ENCODE measurements at places on chromosomes 4 and X. TPM values are rescaled to one million over a fixed set of nuclear protein-coding genes. Genes with fewer than 3 reads are reported as not detected.

DCAF8L2 gene
- total RNA-seq, result not detected

CENPVL1 gene
- total RNA-seq, result not detected

FAM149A gene
- 1.5 TPM for total RNA-seq

F11 gene
- not detected for total RNA-seq

MFAP3L gene
- total RNA-seq, result 3.8 TPM

RNF175 gene
- not detected for total RNA-seq

HAUS3 gene
- 7.6 TPM for total RNA-seq

CDS1 gene
- total RNA-seq, result 0.81 TPM

LAGE3 gene
- total RNA-seq, result 69.0 TPM

RAB41 gene
- total RNA-seq, result not detected

EDNRA gene
- 0.30 TPM for total RNA-seq

SMIM31 gene
- 0.07 TPM for total RNA-seq

ABCB7 gene
- 14.2 TPM for total RNA-seq

TAF1 gene
- total RNA-seq, result 15.0 TPM

PYURF gene
- 46.6 TPM for total RNA-seq

LGI2 gene
- 0.25 TPM for total RNA-seq

SORCS2 gene
- 5.1 TPM for total RNA-seq

NUP54 gene
- 42.6 TPM for total RNA-seq

GABRG1 gene
- not detected for total RNA-seq

TMPRSS11A gene
- not detected for total RNA-seq

UGT8 gene
- 0.13 TPM for total RNA-seq

EREG gene
- 53.5 TPM for total RNA-seq

TLR6 gene
- total RNA-seq, result 3.6 TPM

IGBP1 gene
- 71.2 TPM for total RNA-seq

MAGEB1 gene
- not detected for total RNA-seq

SLITRK4 gene
- not detected for total RNA-seq

AKAP4 gene
- total RNA-seq, result not detected

DCAF4L1 gene
- total RNA-seq, result 0.12 TPM

HCFC1 gene
- total RNA-seq, result 42.2 TPM
